ENCODE measurements at places on chromosomes 4 and X.
A peak's percentile ranks its signal among the peaks of the same experiment; 100 is the strongest.

DNA sequence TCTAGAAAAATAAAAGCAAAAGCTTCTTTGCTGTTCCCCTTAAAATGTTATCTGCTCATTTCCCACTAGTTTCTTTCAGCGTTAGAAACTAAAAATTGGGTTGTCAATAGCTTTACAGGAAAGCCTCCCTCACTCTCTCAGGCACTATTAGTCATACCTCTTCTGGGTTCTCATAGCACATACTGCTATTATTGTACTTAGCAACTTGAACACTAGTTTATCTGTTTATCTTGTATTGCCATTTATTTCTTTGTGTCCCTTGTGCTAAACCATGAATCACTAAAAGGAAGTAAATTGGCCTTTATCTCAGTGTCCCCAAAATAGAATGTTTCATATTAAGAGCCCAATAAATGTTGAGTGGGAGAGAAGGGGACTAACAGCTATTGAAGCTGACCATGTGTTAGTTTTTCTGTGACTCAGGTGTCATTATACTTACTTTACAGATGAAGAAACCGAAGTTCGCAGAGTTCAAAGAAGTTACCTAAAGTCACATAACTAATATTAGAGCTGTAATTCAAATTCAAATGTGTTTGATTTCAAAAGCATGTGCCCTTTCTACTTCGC lies 124.8 kb upstream of the CITED1 start:
- no peak for DNase-seq

GRCh38 chr4:169079942-169080827 lies 70.1 kb upstream of the CBR4 start:
- DNase-seq, result peak; percentile 11

DNA sequence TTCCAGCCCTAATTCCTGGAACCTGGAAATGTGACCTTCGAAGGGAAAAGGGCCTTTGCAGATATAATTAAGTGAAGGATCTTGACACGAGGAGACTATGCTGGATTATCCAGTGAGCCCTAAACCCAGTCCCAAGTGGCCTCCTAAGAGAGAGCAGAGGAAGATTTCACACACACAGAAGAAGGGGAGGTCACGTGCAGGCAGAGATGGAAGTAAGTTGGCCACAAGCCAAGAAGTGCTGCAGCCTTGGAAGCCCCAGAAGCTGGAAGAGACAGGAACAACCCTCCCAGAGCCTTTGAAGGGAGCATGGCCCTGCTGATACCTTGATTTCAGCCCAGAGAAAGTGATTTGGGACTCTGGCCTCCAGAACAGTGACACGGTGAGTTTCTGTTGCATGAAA lies 51.9 kb downstream of the EVC2 start:
- DNase-seq, result no peak

- no peak for DNase-seq
Measured at GRCh38 chr4:10105421-10105820, 11.2 kb downstream of the WDR1 start.

- no peak for DNase-seq
Measured at GRCh38 chrX:17375367-17375636, 302 bp downstream of the NHS start.

DNA sequence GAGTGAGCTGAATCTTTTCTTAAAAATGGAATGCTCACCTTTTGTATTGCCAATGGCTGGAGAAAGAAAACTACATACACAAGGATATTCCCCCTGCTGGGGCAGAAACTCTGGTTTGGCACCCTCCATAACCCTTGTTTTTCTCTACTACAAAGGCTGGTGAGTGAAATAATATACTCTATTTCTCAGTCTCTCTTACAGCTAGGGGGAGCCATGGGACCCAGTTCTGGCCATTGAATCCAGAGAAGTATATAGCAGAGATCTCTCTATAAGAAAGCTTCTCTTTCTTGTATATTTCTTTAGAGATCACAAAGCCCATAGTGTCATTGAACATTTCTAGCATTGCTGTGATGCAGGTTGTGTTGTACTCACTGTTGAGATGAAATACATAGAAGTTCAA lies 49.8 kb downstream of the SMPX start:
- DNase-seq, result no peak

DNA sequence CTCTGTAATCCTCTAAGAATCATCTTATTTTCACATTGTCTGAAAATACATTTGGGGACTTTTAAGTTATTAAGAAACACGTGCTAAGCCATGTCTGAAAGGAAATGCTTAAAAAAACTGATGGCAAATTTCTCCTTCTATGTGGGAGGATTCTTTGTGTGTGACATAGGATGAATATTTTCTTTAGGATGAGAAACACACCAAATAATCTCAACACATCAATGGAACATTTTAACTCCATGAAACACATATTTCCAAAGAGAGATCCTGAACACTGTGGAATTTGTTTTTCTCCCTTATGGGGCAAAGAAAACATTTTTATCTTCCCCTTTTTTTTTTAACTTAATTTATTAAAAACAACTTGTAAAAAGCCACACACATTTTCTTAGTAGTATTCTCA lies 153.8 kb upstream of the ANKRD50 start:
- no peak for DNase-seq

GRCh38 chrX:80316526-80316925 lies 103.7 kb upstream of the TENT5D start:
- no peak for DNase-seq

- DNase-seq, result no peak
Measured at GRCh38 chr4:6201580-6202091, 1.3 kb upstream of the JAKMIP1 start.

GRCh38 chrX:36973575-36973974 lies 34.6 kb upstream of the FAM47C start:
- no peak for DNase-seq

GRCh38 chr4:86380181-86380724 lies 20.4 kb upstream of the MAPK10 start:
- no peak for DNase-seq

- peak; percentile 53 for DNase-seq
Measured at GRCh38 chr4:137531986-137532868, at the start of gene PCDH18. Gene PCDH18 (minus strand): TSS chr4:137532494. CDS start chr4:137532088, 406 bp downstream.

DNA sequence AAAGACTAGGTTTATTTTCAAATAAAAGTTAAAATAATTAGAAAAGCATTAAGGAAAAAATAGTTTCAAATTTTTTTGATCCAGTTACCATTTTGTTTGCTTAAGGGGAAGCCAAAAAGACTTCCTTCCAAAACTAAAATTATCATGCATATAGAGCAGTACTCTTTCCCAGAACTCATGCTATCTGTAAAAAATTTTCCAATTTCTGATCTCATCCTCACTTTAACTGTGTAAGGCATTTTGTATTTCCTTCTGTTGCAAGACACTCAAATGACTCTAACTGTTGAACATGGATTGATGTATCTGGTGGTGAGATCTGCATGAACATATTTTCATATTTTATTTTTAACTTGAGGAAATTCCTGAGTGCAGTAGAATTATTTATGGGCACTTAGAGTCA lies 150.1 kb downstream of the ADAM29 start:
- DNase-seq, result no peak

GRCh38 chr4:148962539-148963290 lies 520.5 kb upstream of the NR3C2 start:
- DNase-seq, result no peak

DNA sequence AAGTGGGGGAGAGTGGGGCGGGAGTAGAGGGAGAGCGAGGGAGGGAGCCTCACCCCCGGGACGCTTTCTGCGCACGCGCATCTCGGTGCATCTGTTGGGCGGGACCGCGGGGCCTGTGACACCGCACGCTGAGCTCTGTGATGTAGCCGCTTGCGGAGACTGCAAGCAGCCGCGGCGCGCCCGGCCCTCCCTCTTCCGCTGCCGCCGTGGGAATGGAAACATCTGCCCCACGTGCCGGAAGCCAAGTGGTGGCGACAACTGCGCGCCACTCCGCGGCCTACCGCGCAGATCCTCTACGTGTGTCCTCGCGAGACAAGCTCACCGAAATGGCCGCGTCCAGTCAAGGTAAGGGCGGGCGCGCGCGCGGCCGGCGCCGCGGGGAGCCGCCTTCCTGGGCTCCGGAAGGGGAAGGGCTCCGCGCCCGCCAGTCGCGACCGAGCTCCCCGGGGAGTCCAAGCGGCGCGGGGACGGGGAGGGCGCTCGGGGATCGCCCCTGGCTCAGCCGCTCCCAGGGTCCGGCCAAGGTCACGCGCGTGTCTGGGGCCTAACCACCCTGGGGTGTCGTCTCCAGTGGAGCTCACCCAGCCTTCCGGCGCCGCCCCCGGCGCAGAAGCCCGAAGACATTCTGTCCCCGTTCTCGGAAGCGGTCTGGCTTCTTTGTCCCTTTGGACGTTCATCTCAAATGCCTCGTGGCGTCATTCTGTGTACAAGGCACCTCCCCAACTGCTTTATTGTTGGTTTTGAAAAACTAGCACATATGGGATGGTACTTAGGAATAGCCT lies at the start of gene FUNDC2:
Gene FUNDC2 (plus strand): TSS at position 118 of the 782 bp plus-strand sequence. CDS start 95 bp downstream, at position 213.
- DNase-seq, result peak; percentile 79

DNA sequence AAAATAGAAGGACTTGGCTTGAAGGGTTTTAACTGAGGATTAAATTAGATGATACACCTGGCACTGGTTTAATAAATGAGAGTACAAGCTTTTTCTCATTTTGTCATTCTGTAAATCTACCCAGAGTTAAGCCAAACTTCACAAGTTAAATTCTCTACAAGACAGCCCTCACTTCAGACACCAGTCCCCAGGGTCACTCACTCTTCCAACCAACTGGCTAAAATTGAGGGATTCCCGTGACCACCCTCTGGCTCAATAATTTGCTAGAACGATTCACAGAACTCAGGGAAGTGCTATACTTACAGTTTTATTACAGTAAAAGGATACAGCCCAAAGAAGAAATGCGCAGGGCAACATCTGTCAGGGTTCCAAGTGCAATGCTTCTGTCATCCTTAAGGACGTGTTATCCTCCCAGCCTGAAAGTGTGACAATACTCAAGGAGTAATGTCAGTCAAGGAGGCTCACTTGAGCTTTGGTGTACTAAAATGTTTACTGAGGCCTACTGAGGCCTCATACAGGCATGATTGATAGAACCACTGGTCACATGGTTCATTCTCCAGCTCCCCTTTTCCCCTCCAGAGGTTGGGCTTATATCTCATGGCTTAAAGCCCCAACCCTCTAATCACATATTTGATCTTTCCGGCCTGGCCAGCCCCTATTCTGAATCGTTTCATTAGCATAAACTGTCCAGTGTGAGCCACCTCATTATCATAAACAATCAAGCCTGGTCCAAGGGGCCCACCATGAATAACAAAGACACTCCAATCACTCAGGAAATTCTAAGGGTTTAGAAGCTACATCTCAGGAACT lies 9.6 kb upstream of the TMSB4X start:
- DNase-seq, result no peak

DNA sequence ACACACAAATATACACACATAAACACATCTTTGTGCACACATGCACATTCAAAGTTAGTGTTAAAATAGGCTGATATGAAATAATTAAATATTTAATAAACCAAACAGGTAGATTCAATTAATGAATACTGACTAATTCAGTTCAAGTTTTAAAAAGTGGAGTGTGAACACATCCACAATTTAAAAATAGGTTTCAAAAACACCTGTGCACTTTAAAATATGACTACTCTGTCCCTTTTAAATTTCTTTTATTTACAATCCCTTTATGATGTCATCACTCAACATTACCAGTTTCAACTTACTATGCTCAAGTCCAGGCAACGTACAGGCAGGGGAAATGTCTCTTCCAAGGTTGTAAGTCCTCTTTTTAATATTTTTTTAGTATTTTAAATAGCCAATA lies at the start of gene CYLC1:
Gene CYLC1 (plus strand): TSS at position 301 of the 400 bp plus-strand sequence. CDS start 37 bp downstream, at position 338.
- DNase-seq, result no peak

- DNase-seq, result no peak
Measured at GRCh38 chrX:118352566-118352965, 6.7 kb downstream of the WDR44 start.

DNA sequence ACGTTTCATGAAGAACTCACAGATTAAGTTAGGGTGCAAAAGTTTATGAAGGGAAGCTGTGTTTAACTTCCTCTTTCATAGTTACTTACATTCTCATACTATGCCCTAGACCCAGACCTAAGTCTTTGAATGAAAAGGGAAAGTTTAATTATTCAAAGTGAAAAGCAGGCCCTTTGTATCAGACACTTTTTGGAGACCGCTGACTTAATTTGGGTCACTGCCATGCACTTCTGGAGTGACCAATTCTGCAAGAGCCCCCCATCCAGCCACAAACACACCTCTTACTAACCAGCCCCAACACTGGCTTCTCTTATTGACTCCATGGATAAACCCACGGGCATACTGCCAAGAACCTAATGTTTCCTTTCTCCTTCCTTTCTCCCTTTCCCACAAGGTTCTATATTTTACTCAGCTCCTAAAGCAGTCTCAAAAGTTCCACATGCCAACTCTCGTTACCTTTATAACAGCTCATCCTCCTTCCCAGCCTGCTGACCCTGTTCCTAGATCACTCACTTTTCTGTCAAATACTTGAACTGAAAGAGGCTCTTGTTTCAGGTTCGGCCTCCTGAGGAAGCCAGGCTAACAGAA lies 34.5 kb downstream of the ABCE1 start:
- DNase-seq, result no peak

DNA sequence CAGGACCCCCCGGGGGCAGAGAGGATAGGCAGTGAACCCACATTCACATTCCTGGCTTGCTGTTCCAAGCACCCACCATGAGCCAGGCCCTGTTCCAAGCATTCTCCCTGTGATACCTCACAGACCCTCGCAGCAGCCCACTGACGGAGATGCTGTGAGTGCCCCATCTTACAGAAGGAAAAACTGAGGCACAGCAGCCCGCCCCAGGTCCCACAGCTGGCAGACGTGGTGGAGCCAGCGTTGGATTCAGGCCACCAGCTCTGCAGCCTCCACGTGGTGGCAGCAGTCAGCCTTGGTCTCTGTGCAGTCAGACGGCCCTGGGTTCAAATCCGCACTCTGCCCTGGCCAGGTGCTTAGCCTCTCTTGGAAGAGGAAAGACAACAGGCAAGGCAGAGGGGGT lies 16.8 kb downstream of the MAN2B2 start:
- no peak for DNase-seq

DNA sequence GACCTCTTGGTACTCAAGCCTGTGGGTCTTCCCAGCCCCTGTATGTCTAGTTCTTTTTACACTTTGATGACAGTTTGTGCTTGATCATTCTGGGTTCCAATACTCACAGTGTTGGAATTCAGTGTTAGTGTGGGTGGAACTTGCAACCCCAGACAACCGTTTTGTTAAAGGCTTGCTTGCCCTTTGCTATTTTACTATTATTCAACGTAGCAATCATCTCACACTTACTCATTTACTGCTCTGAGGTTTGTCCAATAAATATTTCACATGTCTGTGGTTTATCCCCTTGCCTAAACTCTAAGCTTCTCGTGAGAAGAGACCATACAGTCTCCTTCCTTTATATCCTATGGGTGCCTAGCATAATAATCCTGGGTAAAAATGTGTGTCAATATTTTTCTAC lies 15.3 kb downstream of the CCNG2 start:
- DNase-seq, result no peak

DNA sequence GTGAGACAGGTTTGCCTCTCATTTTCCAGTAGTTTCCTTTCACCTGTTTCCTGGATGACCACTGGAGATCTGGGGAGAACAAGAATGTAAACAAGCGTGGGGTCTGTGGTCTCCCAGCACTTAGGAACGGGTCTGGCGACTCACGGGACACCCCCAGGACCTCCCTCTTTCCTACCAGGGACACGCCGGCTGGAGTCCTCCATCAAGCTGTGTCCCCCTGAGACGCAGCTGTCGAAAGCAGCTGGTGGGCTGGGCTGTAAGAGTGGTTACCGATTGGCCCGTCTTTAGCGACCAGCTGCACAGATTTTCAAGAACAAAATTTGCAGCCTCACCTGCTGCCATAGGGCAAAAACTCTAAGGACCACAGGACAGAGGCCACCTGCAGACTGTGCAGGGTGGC lies 11.9 kb downstream of the LRPAP1 start:
- no peak for DNase-seq
